NAMALWA (cell line): ENCODE measurements at places on chromosomes 7 and 10.

DNA sequence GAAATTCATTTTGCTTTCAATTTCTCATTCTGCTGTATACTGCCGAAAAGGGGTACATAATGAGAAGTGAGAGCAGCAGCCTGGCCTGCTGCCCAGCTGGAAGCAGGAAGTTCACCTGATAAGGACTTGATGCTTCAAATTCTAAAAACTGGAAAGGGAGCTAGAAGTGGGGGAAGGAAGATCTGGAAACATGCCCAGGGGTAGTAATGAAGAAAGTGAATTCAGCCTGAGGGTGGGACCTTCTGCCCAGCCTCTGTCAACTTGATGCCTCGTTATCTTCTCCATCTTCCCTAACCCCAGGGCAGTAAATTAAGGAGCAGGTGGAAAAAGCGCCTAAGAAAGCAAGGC, 69.4 kb downstream of the ARMH3 start:
- DNase-seq = peak; percentile 21

DNA sequence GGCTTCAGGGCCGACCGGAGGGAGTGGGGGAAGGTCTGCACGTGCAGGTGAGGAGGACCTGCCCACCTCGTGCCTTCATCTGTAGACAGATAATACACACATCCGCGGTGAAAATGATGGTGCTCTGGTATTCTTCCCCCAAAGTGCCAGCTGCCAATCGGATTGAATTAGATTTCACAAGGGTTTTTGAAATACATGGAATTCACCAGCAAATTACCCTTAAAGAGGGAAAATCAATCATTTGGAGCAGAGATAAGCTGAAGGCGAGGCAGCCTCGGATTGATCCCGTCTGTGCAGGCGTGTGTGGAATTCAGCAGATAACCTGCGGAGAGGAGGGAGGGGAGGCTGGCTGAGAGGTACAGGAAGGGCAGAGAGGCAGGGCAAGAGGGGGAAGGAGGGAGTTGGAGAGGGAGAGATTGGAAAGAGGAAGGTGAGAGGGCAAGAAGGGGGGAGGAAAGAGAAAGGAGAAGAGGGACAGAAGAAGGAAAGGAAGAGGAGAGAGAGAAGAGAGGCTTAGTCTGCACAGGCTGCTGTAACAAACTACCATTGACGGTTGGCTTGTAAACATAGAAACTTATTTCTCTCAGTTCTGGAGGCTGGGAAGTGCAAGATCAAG, 84.2 kb downstream of the C10orf105 start:
- no peak for DNase-seq

DNA sequence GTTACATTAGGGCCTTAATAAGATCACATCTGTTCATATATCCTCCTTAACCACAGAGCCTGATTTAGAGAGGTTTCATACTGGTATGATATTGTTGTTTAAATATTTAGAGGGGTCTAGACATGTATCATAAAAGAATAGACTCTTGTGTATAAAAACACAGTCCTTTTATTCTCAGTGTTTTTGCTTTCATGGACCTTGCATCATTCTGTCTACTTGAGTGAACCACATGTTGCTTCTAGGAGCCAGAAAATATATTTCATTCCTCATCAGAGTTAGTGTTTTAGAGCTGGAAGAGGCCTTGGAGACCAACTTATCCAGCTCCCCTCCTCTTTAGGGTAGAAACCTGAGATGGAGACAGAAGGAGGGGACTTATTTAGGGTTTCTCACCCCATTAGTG, 312.8 kb downstream of the LRMDA start:
- no peak for DNase-seq

GRCh38 chr7:95472581-95473161, 13.1 kb upstream of the ASB4 start:
- no peak for DNase-seq

DNA sequence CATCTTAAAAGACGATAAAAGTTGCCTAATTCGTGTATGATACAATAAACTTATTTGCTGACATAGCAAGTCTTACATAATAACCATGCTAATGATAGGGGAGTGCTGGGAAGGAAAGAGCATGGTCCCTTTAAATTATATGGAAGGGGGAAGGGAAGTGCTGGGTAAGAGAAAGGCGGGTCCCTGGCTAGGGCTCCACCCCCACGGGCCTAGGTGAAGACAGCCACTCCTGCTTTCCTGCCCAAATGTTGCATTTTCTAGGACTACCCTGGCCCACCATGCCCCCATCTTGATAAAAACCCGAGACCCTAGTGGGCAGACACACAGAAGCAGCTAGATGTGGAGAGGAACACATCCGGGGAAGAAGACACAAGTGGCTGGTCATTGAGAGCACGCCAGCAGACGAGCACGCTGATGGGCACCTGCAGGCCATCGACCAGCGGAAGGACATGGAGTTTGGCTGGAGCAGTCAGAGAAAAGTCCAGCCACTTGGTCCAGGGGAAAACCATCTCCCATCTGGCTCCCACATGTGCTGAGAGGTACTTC, 328.7 kb downstream of the ARL4A start:
- DNase-seq = no peak

DNA sequence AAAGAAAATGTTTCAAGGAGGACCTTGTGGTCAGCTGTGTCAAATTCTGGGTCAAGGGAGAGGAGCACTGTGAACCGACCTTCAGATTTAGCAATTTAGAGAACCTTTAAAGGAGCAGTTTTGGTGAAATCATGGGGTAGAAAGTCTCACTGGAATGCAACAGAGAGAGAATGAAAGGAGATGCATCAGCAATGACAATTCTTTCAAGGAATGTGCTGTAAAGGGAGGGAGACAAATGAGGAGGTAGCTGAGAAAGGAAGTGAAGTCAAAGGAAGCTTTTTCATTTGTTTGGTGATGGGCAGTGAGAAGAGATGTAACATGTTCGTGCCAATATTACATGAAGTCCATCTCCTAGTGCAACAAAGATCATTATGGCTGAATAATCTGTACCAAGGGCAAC, 166.0 kb downstream of the TSPAN12 start:
- DNase-seq = no peak

DNA sequence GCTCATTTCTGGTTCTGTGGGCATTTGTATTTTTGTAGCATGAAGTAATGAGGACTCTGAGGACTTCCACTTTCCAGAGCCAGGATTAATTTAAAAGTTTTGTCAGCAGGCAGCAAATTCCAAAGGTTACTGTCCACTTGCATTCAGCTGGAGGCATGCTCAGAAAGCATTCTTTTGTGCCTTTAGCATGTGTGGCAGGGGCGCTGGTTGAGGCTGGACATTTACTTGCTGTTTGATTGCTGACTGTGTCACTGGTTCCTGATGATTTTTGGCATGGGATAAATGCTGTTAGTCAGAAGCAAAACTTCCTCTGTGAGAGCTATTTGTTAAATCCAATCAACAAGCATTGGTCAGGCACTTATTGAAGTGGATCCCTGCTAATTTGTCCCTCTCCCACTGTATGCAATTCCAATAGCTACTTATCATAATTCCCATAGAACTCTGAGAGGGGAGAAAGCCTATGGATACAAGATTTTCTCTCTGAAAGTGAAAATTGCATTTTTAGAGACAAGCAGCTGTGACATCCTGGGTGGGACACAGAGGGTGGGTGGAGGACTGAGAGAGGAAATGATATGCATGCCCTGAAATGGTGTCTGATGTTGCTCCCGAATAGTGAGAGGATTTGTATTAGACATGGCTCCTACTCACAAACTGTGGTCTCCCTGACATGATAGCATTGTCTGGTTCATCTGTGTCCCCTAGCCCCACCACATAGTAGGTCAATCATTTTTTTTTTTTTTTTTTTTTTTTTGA, 161.2 kb upstream of the WDR11 start:
- no peak for DNase-seq

- DNase-seq = no peak
These were observed 98.5 kb downstream of the GRB10 start for GRCh38 chr7:50684011-50684712.

DNA sequence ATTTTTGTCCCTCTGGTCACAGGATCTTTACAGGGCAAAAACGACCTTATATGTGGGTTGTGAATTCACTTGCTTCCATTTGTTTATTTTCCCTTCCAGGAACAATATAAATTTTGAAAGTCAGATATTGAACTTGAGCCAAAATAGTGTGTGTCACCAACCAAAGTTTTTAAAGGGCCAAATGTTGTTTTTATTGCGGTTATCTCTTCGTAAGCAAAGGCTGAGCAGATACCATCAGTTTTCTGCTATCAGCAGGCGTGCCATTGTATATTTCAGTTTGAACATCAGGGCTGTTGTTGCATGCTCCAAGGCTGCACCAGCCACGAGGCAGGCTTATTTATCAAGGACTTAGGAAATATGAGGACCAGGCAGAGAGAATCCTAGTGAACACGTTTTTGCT, 160.3 kb downstream of the PAXIP1 start:
- no peak for DNase-seq

DNA sequence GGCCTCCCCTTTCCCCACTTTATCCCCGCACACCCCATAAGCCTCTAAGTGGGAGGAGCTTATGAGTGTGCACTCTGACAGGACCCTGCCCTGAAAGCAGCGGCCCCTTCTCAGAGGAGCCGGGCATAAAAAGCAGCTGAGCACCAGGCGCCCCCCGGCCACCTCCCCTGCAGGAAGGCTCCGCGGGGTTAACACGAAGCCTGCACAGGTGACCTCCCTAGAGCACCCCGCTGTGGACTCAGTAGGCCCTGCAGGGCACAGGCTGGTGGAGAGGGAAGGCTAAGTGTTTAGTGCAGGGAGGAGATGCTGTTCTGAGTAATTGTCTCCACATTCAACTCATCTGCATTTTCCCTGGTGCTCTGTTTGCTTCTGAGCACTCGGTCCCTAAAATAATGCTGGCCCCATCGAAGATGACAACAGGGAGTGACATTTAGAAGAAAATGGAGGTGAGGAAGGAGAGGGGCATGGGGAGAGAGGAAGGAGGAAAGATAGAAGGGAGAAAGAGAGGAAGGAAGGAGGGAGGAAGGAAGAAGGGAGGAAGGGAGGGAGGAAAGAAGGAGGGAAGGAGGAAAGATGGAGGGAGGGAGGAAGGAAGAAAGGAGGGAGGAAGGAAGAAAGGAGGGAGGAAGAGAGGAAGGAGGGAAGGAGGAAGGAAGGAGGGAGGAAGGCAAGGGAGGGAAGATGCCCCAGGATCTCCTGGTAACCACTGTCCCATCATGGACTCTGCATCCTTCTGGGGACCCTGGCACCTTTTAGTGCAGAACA, 25.4 kb upstream of the CNPY1 start:
- no peak for DNase-seq

- DNase-seq = no peak
These were observed 169.6 kb upstream of the PODXL start for GRCh38 chr7:131726031-131726430.

- no peak for DNase-seq
These were observed 223.2 kb upstream of the GNAI1 start for GRCh38 chr7:79911420-79911819.

DNA sequence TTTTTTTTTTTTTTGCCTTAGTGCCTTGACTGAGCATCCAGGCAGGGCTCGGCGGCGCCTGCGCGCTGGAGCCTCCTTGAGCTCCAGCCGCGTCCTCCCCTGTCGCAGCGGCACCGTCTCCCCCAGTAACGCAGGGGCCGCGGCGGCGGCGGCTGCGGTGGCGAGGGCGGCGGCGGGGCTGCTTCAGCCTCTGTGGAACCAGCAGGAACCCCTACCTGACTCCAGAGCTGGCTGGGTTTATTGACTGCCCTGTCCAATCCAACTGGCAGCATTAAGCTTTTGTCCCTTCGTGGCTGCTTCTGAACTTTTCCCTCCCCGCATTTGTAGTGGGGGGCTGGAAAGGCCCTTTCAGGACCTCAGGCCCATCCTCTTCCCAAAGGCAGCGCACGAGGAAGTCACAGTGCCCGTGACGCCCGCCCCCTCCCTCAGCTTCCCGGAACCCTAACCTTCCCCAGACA, at the start of gene GPR85:
Gene GPR85 (minus strand): TSS at position 397 of the 458 bp plus-strand sequence. CDS start 2,106 bp downstream, outside the sequence.
- peak; percentile 69 for DNase-seq

- DNase-seq = no peak
These were observed 24.0 kb upstream of the EIF5AL1 start for GRCh38 chr10:79488336-79488735.

GRCh38 chr10:52029628-52030027, 284.5 kb upstream of the DKK1 start:
- DNase-seq = no peak

- peak; percentile 47 for DNase-seq
These were observed 179.2 kb upstream of the MBL2 start for GRCh38 chr10:52951824-52952223.

GRCh38 chr10:50367732-50368131, 116.4 kb upstream of the ASAH2 start:
- DNase-seq = peak; percentile 57

DNA sequence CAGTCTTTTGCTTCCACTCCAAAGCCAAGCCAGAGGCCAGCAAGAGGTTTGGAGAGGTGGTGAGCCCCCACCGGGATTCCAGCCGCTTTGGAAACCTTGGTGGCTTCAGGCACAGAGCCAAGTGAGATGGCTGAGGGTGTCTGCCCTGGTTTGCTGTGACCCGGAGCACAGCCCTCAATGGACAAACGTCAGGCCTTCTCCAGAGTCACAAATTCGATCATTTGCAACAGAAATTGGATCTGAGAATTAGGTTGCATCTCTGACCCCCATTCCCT, 885 bp upstream of the NKX1-2 start:
- no peak for DNase-seq

DNA sequence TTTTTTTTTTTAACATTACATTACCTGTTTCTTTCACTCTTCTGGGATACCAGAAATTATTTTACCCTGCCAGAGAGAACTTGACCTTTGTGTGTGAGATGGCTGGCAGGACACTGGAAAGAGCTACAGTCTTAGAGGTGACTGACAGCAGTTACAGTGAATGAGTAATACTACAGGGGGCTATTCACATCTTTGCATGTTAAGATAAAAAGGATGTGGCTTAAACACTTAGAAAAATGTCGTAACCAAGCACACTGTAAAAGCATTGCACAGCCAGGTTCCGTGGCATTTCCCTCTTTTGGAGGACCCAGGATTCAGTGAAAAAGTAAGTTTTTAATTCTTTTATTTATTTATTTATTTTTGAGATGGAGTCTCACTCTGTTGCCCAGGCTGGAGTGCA, 18.8 kb upstream of the TBC1D12 start:
- no peak for DNase-seq

- no peak for DNase-seq
These were observed 3.8 kb upstream of the SKIDA1 start for GRCh38 chr10:21529032-21529910.

GRCh38 chr10:119931871-119932270, 39.3 kb downstream of the SEC23IP start:
- DNase-seq = no peak

GRCh38 chr7:45155357-45155900, 2.2 kb upstream of the RAMP3 start:
- no peak for DNase-seq

- no peak for DNase-seq
These were observed 638.9 kb downstream of the SUGCT start for GRCh38 chr7:40773656-40774055.

DNA sequence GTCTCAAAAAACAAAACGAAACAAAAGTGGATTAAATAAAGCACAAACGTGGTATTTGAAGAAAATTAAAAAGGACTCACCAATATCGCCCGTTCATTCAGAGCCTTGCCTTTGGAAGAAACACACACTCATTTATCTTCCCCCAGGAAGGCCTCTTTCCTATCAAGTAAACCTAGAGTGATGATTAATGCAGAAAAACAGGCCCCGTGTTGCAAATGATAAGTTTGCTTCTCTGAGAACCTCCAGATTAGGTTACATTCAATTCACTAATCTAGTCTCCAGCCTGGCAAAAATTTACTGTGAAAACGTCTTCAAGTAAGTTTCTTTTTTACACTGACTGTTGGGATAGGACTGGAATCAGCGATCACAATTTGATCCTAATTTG, 78.0 kb upstream of the C1GALT1 start:
- DNase-seq = no peak
